Activated CD4-positive, CD25-positive, alpha-beta regulatory T cell (primary cell): ENCODE measurements at places on chromosomes 3 and 15.

DNA sequence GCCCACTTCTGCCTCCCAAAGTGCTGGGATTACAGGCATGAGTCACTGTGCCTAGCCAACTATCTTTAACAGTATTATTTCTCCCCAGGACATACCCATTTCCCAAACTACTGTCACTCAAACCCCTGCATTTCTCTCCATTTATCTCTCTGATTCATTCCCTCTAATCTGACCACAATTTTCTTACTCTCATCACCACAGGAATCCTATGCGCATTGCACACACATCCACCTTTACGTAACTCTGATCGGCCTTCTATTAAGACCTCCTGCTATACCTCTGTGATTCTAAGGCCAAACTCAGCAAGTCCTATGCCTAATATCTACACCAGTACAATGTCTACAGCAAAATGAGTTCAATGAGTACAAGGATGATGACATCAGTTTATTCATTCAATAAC lies 235.0 kb downstream of the ULK4 start:
- no peak for DNase-seq

DNA sequence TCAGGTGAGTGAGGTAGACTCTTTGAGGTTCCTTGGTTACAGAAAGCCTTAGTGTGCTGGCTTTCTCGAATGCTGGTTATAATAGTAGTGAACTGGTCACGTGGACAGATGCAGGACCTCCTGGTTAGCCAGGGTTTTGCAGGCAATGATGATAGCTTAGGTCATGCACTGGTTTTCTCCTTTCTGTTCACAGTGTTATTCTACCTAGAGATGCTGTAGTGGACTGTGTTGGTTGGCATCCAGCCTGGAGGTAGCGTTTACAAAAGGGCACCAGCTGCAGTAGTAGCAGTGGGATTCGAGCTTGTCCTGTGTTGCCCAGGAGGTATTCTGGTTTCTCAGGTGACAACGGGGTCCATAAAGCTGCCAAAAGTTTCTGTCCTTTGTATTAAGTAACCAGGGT lies 27.0 kb downstream of the PCCB start:
- no peak for DNase-seq

DNA sequence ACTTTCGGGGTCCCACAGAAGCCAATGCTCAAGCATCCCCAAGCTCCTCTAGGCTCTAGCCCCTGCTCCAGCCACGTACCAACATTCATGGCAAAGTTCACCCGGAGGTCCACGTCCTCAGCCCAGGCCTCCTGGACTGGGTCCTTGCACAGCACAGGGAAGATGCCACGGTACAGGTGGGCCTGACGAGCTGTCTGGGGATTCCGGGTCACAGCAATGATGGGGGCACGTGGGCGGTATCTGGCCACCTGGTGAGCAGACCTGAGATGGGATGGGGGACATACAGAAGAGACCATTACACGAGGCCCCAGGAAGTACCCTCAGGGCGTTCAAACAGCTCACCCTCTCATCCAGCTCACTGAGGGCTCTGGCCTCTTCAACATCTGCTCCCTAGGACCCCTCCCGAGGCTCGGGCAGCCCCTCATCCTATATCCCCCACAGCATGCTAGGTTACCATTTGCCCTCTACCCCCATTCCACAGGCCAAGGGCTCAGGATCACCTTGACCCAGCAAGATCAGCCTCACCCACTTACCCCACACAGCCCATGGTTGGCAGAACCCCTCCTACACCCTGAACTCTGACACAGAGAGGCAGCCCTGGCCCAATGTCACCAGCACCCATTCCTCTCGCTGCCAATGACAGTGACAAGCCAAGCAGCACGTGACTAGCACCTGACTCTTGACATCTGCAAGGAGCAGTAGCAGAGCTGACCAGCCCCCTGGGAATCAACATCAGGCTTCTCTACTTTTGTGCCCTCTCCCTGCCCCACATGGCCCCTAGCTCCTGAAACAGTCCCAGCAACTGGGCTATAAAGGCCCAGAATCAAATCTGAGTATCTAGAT lies 3.0 kb upstream of the GRAMD2A start:
- no peak for DNase-seq

DNA sequence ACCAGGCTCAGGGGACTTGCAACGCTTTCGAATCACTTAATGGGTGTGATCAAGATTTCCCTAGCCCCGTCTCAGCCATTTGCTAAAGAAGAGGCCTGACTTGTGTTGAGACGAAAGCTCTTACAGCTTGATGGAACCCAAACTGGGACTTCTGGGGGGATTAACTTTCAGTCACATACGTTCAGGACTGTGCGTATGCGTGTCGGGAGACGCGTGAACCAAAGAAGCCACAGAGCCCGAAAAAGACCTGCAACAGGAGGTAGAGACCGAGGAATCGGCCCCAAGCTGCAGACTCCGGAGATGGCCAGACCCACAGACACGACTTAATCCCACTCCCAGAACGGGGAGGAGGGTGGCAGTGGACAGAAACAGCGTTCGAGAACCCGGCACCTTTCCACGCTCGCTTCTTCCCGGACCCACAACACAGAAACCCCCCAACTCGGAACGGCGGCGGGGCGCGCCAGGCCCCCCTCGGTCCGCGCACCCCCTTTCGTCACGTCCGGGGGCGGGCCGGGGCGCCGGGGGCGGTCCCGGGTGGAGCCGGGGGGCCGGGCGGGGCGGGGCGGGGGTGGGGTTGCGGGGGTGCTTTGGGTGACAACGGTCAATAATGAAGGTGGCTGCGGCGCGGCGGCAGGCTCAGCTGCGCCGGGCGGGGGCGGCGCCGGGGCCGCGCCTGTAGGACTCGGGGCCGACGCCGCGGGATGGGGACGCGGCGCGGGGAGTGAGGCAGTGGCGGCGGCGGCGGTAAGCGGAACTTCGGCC lies at the start of gene ATP11B:
Gene ATP11B (plus strand): TSS at position 604 of the 762 bp plus-strand sequence. CDS start 256 bp downstream, outside the sequence.
- DNase-seq, result peak; percentile 66

DNA sequence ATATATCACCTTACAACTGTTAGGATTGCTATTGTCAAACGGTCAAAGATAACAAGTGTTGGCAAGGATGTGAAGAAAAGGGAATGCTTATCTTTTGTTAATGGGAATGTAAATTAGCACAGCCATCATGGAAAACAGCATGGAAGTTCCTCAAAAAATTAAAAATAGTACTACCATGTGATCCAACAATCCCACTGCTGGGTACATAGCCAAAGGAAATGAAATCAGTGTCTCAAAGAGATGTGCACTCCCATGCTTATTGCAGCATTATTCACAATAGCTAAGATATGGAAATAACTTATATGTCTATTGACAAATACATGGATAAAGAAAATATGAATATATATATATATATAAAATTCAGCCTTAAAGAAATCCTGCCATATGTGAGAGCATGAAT lies 274.6 kb downstream of the EDEM1 start:
- no peak for DNase-seq

DNA sequence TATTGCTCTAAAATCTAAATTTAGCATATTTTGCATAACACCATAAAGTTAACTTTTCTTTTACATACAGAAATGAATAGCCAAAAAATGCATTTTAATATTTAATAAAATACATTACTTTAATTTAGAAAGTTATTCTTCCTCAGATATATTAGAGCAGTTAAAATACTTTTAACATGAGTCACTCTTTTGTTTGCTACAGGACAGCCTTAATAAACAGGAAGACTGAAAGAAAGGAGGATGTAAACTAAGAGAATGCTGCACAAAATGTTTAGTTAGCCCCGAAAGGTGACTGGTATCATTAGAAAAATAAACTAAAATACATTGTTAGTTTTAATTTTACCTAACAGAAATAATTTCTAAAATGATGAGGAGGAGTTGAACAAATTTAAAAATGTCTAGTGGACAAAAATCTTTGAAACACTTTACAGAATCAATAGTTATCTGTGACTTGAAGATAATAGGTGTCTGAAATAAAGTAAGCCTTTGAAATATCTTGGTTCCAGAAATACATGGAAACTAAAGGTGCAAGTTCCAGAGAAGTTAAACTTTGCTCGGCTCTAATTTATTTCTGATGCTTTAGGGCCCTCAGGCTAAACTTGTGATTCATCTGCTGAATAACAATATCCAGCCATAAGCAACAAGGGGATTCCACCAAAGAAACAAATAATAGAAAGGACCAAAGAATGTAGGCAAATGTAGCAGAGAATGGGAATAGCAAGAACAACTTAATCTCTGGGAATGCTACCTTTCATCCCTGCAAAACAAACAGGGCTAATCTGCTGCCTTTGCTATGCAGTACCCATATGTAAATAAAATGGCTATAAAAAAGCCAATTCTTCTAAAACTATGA lies 138.3 kb upstream of the UBP1 start:
- DNase-seq, result no peak

DNA sequence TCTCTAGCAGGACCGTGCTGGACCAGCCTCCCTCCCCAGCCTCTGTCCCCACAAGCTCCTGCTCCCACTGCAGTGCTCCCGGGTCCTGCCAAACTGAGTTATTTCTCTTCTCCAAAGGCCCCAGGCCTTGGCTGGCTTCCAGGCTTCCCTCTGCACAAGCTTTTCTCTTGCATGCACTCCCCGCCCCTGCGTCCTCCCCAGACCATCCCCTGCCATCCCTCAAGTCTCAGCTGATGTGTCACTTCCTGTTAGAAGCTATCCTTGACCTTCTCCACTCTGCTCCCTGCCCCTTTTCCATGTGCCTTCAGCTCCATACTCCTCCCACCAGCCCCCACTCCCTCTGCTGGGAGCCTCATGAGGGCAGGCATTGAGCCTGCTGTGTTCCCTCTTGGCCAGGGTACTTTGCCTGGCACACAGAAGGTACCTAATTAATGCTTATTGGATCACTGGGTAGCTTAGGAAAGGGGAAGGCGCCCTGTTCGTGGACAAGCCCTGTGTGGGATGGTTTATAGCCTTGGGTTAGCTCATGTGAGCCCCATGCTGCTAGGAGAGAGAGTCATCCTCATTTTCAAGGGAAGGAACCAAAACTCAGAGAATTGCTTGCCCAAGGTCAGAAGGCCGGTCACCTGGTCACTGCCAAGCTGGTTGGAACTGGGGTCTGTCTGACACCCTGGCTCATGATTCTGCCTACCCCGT lies 56.4 kb downstream of the FEM1B start:
- no peak for DNase-seq

DNA sequence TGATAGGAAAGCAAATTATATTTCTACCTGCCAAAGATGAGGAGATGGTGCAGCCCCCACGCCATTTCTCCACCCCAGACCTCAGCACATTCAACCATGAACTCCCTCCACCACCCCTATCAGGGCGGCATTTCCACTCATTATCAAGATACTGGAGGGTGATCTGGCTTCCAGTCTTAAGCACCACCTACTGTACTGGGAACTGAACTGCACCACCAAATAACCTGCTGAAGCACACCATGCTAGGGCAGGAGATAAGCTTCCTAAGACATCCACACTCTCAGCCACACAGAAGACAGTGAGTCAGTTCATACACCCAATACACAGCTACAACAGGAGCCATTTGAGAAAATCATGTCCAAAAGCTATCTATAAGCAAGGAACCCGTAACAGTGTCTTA lies 98.8 kb downstream of the FGF7 start:
- no peak for DNase-seq

DNA sequence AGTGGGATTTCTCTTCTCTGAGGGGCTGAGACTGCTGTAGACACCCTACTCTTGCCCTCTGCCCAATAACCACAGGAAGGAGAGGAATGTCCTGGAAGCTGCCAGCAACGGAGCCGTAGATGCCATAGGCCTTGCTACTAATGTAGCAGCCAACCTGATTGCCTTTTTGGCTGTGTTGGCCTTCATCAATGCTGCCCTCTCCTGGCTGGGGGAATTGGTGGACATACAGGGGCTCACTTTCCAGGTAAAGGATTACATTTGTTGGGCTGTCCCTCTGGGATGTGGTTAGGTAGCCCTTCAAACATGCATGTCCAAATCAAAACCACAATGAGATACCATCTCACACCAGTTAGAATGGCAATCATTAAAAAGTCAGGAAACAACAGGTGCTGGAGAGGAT lies 16.1 kb downstream of the SLC28A2 start:
- no peak for DNase-seq

GRCh38 chr3:126130081-126130855 lies 46.3 kb upstream of the SLC41A3 start:
- no peak for DNase-seq

DNA sequence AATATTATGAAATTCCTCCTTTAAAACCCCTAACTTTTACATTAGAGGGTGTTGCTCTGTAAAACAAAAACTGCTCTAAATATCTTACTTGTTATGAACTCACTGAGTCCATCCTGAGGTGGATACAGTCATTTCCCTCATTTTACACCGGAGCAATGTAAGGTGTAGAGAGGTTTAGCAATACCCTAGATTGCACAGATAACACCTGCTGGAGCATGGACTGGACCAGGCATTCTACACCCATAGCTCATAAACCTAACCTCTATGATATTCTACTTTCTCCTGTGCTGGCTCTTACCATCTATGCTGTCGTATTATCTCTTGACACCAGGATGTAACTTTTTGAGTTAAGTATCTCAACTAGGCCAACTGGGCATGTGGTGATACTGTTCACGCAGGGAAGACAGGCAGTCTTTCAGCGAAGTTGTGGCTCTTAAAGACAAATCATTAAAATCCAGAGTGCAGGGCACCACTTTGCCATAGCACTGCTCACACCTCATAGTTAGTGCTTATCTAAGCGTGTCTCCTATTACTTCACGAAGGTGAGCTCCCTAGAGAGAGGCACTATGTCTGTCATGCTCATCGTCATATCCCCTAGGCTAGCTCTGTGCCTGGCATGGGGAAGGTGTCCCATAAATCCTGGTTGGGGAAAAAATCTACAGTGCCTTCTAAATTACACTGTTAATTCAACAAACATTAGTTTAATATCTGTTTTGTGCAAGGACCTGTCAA lies 100.1 kb upstream of the SLC2A2 start:
- no peak for DNase-seq

- no peak for DNase-seq
Measured at GRCh38 chr3:142274908-142275307, 49.5 kb upstream of the GK5 start.

DNA sequence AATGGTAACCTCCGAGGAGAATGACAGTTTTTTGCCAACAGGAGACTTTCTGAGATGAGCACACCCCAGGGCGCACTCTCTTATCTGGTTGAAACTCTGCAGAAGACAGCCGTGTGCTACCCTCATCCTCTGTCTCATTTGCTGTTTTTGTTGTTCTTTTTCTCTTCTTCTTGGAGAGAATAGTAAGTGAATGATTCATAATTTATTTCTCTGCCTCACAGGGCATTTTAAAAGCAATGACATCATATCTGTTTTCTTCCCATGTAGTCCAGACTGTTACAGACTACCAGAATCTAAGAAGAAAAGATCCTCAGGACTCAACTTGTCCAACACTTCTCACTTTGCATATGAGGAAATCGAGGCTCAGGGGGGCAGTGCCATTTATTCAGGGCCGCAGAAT lies 771.1 kb upstream of the GRM7 start:
- DNase-seq, result no peak

GRCh38 chr15:55897560-55898336 lies 95.7 kb downstream of the NEDD4 start:
- no peak for DNase-seq

GRCh38 chr3:62546266-62546665 lies 172.9 kb upstream of the FEZF2 start:
- DNase-seq, result no peak

- DNase-seq, result peak; percentile 2
Measured at GRCh38 chr3:69326855-69327300, 59.0 kb downstream of the FRMD4B start.
